ENCODE measurements at places on chromosomes 13 and 19.

GRCh38 chr19:32802840-32803239, 66.7 kb downstream of the SLC7A9 start:
- DNase-seq: no peak

- no peak for DNase-seq
Measured at GRCh38 chr19:45049073-45049736, 10.4 kb downstream of the CLASRP start.

GRCh38 chr13:83515268-83516015, 366.8 kb downstream of the SLITRK1 start:
- no peak for DNase-seq

GRCh38 chr13:35566340-35566739, 89.9 kb upstream of the MAB21L1 start:
- DNase-seq: no peak
